ENCODE measurements at places on chromosomes 3 and 15.
A peak's percentile ranks its signal among the peaks of the same experiment; 100 is the strongest.

GRCh38 chr15:79364571-79365240 is 53.8 kb downstream of the TMED3 start:
- no peak for DNase-seq

GRCh38 chr15:63912061-63912615 is 78.4 kb upstream of the HERC1 start:
- no peak for DNase-seq

- DNase-seq: no peak
These were observed 54.8 kb downstream of the ZBTB38 start for GRCh38 chr3:141422961-141423582.

DNA sequence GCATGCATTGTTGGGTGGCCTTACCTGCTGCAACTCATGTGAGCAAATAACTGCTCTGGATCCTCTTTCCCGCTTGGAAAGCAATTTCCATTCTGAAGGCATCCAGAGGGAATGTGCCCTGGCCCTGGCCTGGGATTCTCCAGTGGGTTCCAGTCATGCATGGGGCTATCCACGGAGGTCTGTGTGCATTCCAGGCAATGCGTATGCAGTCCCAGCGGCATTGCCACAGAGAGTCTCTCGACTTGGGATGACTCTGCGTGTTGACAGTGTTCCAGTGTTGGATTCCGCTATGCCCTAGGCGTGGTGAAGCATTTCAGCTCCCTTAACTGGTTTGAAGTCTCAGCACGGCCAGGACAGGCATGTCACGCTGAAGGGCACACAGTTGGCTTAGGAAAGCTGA is 113.9 kb downstream of the SNRPN start:
- no peak for DNase-seq

DNA sequence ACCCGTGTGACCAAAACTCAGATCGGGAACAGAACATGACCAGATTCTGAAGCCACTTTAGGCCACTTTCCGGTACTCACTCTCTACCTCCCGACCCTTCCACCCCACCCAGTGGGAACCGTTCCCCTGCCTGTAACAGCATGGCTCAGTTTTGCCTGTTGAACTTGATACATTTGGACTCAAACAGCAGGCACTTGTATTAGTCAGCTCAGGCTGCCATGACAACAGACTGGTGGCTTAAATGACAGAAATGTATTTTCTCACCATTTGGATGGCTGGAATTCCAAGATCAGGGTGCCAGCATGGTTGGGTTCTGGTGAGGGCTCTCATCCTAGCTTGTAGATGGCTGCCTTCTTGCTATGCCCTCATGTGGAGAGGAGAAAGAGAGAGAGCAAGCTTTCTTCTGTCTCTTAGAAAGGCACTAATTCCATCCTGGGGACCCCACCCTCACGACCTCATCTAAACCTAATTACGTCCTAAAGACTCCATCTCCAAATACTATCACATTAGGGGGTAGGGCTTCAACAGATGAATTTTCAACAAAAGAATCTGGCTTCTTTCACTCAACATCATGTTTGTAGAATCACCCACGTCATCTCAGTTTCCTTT is 9.3 kb upstream of the SSUH2 start:
- no peak for DNase-seq

GRCh38 chr3:44845528-44846520 is 15.9 kb upstream of the TMEM42 start:
- no peak for DNase-seq

DNA sequence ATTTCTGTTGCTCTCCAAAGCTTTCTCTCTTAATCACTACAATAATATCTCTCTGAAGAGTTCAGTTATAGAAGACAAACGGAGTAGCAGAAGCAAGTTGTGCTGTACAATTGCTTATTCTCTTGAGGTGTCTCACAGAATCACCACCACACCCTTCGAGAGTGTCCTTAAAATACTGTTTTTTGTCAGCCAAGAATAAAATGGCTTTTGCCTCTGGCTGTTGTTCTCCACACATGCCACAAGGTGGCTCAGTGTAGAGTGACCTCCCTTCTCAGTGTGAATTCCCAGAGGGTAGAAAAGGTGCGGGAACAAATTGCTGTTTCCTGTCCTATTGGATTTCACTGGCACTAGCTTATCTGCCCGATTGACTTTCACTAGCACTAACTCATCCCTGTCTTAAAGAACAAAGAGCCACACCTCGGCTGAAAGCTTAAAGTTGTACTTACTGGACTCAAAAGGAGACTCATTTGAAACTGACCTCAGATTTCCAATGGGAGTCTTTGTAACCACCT is 134.2 kb upstream of the SATB1 start:
- peak; percentile 13 for DNase-seq

DNA sequence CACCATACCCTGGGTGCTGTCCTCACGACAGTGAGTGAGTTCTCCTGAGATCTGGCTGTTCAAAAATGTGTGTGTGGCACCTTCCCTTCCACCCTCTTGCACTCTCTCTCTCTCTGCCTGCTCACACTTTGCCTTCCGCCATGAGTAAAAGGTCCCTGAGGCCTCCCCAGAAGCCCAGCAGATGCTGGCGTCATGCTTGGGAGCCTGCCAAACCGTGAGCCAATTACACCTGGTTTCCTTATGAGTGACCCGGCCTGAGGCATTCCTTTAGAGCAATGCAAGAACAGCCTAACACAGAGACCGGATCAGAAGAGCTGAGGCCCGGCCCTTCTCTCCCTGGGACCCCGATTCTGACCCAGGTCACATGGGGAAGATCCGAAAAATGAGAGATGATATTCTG is 15.4 kb downstream of the TMEM44 start:
- no peak for DNase-seq

GRCh38 chr15:70870051-70870450 is 16.1 kb upstream of the LARP6 start:
- DNase-seq: no peak

GRCh38 chr3:72969766-72970165 is 26.8 kb upstream of the PPP4R2 start:
- no peak for DNase-seq

GRCh38 chr3:36257158-36257852 is 123.0 kb upstream of the STAC start:
- DNase-seq: no peak

DNA sequence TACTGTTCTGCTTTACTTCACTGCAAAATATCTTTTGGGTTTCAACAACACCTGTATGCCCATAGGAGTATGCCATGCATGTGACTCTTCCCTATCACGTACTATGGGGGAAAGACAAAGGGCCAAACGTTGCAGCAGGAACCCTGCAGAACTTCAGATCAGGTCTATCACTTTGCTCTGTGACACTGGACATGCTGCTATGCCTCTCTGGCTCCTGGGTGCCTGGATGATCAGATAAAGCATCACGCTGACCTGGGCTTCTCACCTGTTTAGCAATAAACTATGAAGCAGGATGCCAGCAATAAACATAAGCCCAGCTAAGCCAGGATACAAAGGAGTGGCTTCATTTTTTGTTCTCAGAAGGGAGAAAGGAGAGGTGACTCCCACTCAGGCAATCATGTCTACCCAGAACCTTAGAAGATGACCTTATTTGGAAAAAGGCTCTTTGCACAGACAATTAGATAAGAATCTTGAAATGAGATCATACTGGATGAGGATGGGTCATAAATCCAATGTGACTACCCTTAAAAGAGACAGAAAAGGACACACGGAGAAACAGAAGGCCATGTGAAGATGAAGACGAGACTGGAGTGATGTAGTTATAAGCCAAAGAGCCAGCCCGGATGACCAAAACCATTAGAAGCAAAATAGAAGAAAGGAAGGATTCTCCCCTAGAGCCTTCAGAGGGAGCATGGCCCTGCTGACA is 19.3 kb downstream of the POMGNT2 start:
- no peak for DNase-seq

- DNase-seq: no peak
These were observed 110.8 kb downstream of the IGF2BP2 start for GRCh38 chr3:185714085-185714484.

- DNase-seq: no peak
These were observed 17.5 kb upstream of the TM4SF19 start for GRCh38 chr3:196355668-196356067.

- no peak for DNase-seq
These were observed 55.5 kb downstream of the SMAD6 start for GRCh38 chr15:66757521-66757920.

Data from kidney capillary endothelial cell (primary cell).